ENCODE measurements at places on chromosomes 12 and 14. TPM values are rescaled to one million over a fixed set of nuclear protein-coding genes. Genes with fewer than 3 reads are reported as not detected.

Gene TMEM119
- polyA plus RNA-seq: 26.1 TPM

DNA sequence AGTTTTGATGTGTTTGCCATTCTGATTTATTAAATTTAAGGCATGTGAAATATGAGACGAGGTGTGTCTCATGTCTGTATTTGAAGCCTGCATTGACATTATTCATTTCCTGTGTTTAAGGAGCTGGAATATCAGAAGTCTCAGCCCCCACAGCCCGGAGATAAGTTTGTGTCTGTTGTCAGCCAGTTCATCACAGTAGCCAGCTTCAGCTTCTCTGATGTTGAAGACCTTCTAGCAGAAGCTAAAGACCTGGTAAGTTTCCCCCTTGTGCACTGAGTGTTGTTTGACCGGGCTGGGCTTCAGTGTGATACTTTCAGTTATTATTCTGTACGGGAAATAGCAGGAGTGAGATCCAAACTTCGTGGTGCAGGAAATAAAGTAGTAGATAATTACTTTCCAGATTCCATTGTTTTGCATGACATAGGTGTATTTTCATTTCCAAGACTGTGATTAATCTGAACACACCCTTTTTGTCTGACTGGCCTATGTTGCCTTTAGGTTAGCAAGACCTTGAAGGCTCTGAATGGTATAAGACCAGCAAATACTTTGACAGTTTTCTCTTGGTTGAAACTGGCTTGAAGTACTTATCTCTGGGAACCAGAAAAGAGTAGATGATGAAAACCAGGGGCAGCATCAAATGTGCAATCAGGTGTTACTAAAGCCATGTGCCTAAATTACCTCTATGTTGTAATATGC lies 101.5 kb downstream of the GPR135 start:
- DNase-seq: no peak

DNA sequence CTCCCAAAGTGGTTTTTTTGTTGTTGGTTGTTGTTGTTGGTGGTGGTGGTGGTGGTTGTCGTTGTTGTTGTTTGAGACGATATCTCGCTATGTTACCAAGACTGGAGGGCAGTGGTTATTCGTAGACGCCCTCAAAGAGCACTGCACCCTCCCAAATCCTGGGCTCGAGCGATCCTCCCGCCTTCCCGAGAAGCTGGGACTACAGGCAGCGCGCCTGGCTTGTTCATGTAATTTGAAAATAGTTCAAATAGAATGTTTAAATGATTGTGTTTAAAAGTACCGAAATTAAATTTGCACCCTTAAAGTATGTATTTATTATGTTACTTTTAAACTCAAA lies 439 bp upstream of the ANAPC5 start:
- no peak for DNase-seq

DNA sequence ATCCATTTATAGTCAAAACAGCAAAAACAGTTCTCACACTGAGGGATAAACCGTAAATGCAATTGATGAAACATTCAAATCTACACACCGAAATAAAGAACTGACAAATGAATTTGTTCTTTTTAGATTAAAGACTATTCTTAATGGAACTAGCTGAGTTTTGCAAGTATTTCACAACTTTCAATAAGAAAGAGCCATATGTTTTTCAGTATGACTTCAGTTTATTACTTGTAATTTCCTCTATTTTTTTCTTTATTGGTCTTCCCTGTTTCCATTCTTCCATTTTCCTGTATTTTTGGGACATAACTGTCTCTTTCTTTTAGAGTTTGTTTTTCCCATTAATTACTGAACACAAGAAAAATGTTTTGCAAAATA lies 4.3 kb downstream of the BCAT1 start:
- no peak for DNase-seq

DNA sequence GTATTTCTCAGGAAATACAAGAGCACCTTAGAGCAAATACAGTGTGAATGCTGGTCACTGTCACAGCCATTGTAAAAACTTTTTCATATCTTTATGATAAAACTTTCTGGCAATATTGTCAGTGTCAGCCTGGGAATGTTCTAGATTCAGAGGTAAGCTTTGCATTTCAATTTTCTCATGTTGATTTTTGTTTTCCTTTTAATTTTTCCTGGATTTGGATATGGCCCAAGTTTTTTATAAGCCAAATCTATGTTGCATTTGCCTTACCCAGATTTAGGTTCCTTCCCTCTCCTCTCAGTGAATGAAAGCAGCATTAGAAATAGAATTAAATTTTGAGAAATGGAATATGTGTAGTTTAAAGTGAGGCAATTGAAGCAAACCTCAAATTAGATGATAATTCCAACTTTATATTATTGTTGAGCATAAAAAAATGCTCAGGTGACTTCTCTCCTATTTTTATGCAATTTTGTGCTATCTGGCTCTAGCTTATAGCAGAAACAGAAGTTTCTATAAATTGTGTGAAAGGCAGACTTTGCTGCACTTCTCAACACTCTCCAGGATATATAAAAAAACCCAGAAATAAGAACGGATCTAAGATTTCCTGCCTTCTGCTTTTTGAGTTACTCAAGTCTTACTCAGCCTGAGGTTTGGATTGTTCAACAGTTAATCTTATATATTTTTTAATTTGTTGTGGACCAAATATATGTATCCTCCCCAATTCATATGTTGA lies 368.2 kb upstream of the PRICKLE1 start:
- no peak for DNase-seq

GRCh38 chr12:108645686-108646599 lies 12.2 kb upstream of the SELPLG start:
- DNase-seq: no peak

- no peak for DNase-seq
These were observed 155.0 kb upstream of the TMPO start for GRCh38 chr12:98360401-98360800.

- no peak for DNase-seq
These were observed 216.5 kb downstream of the C12orf50 start for GRCh38 chr12:87812681-87813080.

- no peak for DNase-seq
These were observed 183.5 kb upstream of the CAND1 start for GRCh38 chr12:67085699-67086098.

Gene ANKRD33
- polyA plus RNA-seq: 0.22 TPM

- no peak for DNase-seq
These were observed 148.4 kb downstream of the CHST11 start for GRCh38 chr12:104604995-104605675.

DNA sequence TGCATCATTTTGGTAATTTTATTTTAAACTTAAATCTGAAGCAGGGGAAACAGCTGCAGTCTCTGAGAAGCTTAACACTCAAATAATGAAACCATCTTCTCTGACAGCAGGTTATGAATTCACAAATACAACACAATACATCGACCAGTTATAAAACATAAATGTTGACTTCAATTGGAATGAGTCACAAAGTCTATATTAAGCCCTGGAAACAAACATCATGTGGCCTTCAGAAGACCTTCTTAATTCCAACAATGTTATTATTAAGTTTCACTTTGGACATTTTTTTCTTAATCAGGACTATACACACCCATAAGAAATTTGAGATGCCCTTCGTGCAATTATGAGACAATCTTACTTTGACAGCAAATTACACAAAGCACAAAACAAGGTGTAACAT lies 68.9 kb downstream of the CEP128 start:
- DNase-seq: no peak

Gene SAMD15
- polyA plus RNA-seq: 9.6 TPM

DNA sequence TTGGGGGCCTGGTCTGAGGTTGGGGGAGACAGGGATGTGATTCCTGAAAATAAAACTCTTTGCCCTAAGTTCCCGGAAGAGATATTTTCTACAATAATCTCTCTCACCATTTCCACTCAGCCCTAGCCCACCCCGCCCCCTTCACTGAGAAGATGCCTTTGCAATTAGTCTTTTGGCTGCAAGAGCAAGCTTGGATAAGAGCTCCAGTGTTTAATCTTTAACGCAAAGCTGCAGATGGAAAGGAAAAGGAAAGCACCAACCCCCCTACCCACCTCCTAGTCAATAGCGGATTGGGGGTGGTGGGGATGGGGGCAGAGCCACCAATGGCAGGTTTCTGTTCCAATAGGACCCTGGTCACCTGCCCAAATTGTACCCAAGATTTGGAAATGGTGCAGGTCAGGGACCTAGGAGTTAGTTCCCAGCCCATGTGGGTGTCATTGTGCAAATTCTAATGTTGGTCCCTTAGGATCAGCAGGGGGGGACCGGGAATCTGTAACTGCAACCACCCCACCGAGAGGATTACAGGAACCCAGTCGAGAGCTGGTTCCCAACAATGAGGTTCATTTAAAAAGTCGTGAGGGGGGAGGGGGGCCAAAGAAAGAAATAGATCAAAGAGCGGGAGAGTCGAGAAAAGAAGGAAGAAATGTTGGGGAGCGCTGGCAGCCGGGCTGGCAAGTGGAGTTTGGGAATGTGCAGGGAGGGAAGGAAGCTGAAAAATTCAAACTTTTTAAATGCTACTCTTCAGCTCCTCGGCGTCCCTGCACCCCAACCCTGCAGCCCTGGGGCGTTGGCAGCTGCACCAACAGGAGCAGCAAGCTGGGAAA lies 1.6 kb downstream of the ZFP36L1 start:
- DNase-seq: no peak

- no peak for DNase-seq
These were observed 25.1 kb downstream of the KCNC2 start for GRCh38 chr12:75184516-75184915.

GRCh38 chr14:54894995-54895394 lies 7.6 kb downstream of the GCH1 start:
- DNase-seq: no peak

- no peak for DNase-seq
These were observed 41.3 kb downstream of the ELK3 start for GRCh38 chr12:96235484-96235826.

- no peak for DNase-seq
These were observed 172.4 kb upstream of the PWP1 start for GRCh38 chr12:107513184-107513583.

Gene CCDC60
- 0.10 TPM for polyA plus RNA-seq

Gene GCH1
- polyA plus RNA-seq: 9.4 TPM
